A549 (cell line): ENCODE measurements at places on chromosomes 4 and X. TPM values are rescaled to one million over a fixed set of nuclear protein-coding genes. Genes with fewer than 3 reads are reported as not detected.

Gene FAM53A
- 0.56 to 1.1 TPM (median 0.87 TPM) in 3 replicates for polyA plus RNA-seq

Gene UGT2B15
- 0.07 to 0.09 TPM (median 0.08 TPM) in 3 replicates for polyA plus RNA-seq

Gene SSX7
- polyA plus RNA-seq = not detected in 3 replicates

Gene NOX1
- polyA plus RNA-seq = 0.07 TPM in 1 of 3 replicates, not detected in the others

GRCh38 chr4:37909332-37910090, 18.6 kb downstream of the TBC1D1 start:
- no peak for DNase-seq

- DNase-seq = no peak
Measured at GRCh38 chrX:68694435-68695205, 47.2 kb downstream of the STARD8 start.

GRCh38 chr4:151260526-151260925, 16.4 kb upstream of the PRSS48 start:
- no peak for DNase-seq
